ENCODE measurements at places on chromosomes 3 and 15.

GRCh38 chr15:28985316-28985645, 99.5 kb downstream of the APBA2 start:
- no peak for DNase-seq

- DNase-seq: peak; percentile 76
These were observed 138.4 kb upstream of the TBL1XR1 start for GRCh38 chr3:177335728-177336127.

- DNase-seq: no peak
These were observed 91.7 kb upstream of the FGF12 start for GRCh38 chr3:192819001-192819569.

DNA sequence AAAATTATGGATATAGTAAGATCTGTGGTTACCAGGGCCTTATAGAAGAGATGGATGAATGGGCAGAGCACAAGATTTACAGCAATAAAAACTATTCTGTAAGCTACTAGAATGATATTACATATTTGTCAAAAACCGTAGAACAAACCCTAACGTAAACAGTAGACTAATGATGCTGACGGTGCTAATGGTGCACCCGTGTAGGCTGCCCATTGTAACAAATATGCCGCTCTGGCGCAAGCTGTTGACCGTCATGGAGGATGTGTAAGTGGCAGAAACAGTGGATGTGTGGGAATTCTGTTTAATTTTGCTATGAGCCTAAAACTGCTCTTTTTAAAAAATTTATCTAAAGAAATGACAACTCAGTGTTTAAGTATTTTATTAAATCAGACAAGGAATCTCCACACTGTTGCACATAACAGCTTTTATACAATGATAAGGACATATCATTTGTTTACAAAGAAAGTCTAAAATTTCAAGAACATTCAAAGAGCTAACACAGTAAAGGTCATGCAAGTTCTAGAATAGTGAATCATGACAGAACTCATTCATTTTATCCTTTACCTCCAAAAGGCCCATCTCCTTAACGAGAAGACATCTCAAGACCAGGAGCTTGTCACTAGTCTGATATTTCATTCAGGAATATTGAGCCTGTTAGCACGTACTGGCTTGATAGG, 32.8 kb downstream of the TFRC start:
- DNase-seq: no peak

- DNase-seq: no peak
These were observed 37.5 kb downstream of the ZXDC start for GRCh38 chr3:126438186-126438585.

DNA sequence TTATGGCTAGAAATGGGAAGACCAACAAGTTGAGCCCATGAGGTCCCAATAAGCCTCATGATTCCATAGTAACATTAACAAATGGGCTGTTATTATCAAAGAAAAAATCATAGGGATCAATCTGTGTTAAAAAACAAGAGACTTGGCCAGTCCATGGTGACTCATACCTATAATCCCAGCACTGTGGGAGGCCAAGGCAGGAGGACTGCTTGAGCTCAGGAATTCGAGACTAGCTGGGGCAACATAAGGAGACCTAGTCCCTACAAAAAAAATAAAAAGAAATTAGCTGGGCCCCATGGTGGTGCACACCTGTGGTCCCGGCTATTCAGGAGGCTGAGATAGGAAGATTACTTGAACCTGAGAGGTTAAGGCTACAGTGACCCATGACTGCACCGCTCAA, 124.8 kb downstream of the DMXL2 start:
- no peak for DNase-seq

- DNase-seq: no peak
These were observed 237.1 kb upstream of the GOLGA6L4 start for GRCh38 chr15:83998486-83998885.

GRCh38 chr3:52120556-52121463, 33.4 kb downstream of the POC1A start:
- no peak for DNase-seq

DNA sequence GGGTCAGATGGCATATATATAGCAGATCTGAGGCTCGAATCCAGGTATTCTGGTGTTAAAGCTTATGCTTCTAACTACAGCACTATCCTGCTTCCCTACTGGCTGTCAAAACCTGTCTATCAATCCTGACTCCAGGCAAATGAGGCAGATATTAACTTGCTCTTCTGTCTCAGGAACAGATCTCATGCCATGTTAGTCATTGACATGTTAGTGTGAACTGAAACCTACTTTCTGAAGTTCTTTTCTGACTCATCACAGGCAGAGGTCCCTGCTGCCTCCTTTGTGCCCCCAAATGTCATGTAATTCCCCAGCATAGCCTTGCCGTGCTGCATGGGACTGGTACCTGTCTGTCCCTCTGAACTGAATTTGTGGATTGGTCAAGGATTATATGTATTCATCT, 125.0 kb upstream of the SMAD3 start:
- no peak for DNase-seq

- peak; percentile 72 for DNase-seq
These were observed 3.3 kb downstream of the TUBGCP5 start for GRCh38 chr15:23035964-23036566.

GRCh38 chr3:102089904-102090720, 240.8 kb downstream of the NFKBIZ start:
- DNase-seq: no peak

- peak; percentile 67 for DNase-seq
These were observed at the start of gene PAQR5 for GRCh38 chr15:69298697-69299441. Gene PAQR5 (plus strand): TSS chr15:69298912. CDS start chr15:69360081, 61,169 bp downstream.

- no peak for DNase-seq
These were observed 81.4 kb downstream of the IQSEC1 start for GRCh38 chr3:12991861-12992281.

- DNase-seq: no peak
These were observed 114.3 kb downstream of the TGFBR2 start for GRCh38 chr3:30720586-30721313.

GRCh38 chr15:92503889-92504288, 110.2 kb downstream of the ST8SIA2 start:
- DNase-seq: no peak

- DNase-seq: no peak
These were observed 91.5 kb downstream of the MEX3B start for GRCh38 chr15:81954158-81954783.

GRCh38 chr3:28698706-28699105, 350.1 kb upstream of the AZI2 start:
- DNase-seq: no peak

DNA sequence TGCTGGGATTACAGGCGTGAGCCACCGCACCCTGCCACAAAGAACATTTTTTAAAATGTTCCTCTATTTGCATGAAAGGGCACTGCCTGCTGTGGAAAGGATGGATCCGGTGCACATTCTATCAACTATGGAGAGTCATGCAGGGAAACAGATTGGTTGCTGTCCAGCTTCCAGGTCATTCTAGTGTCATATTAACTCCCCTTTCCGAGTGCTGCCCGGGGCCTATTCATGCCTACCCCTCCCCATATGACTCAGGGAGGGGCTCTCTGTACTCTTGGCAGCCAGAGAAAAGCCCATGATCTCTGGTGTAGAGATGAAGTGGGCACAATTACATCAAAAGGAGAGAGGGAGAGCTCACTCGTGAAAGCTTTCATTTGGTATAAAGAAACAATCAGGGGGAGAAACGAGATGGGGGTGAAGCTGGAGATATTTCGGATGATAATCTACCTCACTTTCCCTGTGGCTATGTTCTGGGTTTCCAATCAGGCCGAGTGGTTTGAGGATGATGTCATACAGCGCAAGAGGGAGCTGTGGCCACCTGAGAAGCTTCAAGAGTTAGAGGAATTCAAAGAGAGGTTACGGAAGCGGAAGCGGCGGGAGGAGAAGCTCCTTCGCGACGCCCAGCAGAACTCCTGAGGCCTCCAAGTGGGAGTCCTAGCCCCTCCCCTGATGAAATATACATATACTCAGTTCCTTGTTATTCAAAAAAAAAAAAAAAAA, 16.1 kb upstream of the AHSG start:
- DNase-seq: no peak

GRCh38 chr3:154161806-154162205, 40.6 kb downstream of the ARHGEF26 start:
- DNase-seq: no peak

DNA sequence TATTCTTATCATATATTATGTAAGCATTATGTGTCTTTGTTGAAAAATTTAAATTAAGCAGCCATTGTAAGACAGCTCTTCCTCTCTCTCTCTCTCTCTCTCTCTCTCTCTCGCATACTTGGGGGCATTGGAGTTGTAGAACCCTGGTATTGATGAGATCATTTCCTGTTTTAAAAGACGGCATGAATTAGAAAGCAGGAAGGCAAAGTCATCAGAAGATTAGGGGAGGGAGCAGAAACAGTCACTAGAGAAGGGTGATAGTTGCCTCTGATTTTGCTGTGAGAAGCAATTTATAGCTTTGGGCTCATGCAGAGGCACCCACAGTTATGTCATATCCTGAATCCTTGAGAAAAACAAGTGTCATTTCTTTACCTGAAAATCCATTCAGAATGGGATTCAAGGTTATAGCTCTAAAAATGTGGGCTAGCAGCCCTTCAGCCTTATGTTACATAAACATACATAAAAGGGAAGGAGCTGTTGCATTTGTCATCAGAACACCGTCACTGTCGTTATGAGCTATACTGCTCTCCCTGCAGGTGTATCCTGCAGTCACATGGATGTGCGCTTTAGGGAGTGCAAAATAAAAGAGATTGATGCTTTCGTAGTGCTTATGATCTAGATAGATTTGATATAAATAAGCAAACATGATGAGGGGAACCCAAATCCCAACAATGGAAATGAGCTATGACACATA, 213.8 kb downstream of the NR1D2 start:
- no peak for DNase-seq

DNA sequence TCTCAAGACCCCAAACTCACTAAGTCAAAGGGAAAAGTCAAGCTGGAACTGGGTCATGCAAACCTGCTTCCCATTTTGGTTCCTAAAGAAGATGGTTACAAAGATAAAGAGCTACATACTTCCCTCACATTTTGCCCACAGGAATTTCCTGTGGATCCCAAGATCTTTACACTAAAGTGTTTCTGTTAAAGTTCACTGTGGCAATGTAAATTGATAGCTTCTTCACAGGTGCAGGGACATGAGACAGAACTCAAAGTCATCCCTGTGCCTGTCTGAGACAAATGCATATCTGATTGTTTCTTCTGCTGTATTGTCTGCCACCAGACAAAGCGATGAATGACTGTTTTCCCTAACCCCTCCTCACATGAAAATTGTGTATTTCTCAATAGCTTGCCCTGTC, 567.8 kb downstream of the ZIC1 start:
- DNase-seq: no peak

DNA sequence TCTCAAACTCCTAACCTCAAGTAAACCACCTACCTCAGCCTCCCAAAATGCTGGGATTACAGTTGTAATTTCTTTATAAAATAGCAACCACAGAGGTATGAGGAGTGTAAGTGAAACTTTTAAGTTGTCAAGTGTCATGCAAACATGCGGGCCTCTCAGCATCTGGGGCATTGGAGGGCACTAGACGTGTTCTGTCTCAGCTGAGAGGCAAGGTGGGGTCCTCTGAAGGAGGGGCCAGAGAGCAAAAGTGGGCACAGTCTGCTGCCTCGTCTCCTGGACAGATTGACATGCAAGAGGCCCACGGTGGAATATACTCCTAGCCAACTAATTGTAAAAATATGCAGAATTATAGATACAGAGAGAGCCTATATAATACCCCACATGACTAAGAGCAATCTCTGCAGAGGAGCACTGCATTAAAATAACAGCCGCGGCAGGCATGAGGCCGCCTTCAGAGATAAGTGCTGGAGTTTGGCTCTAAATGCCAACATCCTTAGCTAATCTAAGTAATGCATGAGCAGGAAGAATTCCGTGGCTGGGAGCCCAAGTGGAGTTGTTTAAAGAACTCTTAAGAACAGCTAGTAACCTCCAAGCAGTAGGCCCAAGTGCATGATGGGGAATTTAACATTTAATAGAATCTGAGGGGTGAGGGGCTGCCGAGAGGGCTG, 87.8 kb upstream of the RNU6-1 start:
- DNase-seq: no peak

- no peak for DNase-seq
These were observed 152.8 kb upstream of the TLE3 start for GRCh38 chr15:70250208-70251201.

DNA sequence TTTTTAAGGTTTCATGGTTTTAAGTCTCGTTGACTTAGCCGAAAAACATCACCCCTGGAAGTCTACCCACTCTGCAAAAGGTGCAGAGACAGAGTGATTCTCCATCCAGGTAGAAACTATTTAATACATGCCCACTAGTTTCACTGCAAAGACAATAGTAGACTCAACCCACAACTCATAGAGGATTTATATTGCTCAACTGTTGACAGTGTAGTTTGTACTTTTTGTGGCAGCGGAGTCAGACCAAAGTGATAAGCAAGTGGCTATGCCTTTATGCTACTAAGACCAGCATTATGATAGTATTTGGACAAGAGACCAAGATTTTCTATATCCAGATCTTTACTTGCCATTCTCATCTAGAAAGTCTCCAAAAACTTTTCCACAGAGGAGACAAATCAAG, 98.8 kb upstream of the ZBTB20 start:
- DNase-seq: no peak

DNA sequence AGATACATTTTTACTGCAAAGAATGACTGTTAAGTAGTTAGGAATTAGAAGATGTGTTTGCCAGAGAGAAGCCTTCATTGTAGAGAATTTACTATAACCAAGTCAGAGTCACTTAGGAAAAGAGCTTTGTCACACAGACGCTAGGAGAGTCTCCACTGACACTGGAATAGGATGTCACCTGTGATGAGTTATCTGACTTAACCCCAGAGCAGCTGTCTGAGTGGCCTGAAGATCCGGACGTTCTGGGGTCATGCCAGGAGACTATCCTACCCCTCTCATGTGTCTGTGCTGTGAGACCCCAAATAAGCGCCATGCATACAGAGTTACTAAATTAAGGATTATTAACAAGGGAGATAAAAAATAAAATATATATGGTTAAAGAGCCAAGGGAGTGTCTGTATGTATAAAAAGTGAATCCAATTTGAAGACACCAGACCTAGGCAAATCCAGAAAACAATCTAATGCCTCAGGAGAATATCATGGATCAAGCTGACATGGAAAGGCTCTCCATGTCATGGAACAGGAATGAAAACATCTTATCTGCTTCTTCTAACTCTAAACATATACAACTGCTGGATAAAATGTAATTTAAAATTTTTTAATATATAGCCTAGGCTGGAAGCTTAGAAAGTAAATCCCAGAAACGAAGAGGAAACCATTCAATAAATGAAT, 43.5 kb downstream of the ITGB5 start:
- DNase-seq: no peak

DNA sequence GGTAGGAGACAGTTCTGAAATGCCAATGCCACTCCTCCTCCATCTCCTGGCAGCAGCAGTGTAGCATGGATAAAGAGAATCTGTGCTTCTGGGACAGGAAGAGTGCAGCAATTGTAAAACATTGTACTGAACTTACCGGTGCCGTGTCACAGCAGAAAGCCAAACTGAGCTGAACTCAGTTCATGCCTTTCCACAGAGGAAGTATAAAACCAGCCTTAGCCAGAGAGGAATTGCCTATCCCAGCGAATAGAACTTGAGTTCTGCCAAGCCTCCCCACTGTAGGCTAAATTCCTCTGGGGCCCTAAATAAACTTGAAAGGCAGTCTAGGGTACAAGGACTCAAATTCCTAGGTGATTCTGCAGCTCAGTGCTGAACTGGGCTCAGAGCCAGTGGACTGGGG, 148.8 kb downstream of the SLC9A9 start:
- DNase-seq: no peak
